ENCODE measurements at places on chromosomes 3 and 15.
A peak's percentile ranks its signal among the peaks of the same experiment; 100 is the strongest.

- no peak for DNase-seq
Measured at GRCh38 chr3:114809668-114810413, 337.2 kb downstream of the ZBTB20 start.

DNA sequence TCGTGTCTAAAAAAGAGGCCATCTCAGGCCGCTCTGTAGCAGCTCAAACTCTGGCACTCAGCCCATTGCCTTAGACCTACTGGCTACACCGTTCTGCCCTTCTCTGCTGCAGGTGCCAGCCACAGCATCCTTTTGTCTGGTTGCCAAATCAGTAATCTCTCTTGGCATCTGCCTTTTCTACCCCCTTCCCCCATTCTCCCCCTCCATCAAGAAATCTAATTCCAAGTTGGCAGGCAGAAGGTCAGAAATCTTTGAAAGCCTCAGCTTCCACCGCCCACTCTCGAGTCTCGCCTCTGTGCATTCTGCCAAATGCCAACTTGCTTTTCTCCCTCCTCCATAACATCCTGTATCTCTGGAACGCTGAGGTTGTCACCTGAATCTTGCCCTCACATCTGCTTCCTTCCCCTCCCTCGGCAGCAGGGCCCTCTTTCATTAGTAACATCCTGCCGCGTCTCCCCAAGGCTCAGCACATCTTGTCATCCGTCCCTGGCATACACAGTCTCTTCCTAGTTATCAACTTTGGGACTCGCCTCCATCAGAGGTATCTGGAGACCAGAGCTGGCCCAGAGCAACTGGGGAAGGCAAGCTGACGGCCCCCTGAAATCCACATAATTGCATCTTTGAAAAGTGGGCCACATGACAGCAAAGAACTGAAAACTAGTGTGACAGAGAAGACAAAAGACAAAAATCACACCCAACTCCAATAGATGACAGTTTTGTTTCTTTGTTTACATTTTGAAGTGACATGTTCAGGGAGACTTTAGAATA, 312.0 kb upstream of the CCDC54 start:
- DNase-seq = no peak

DNA sequence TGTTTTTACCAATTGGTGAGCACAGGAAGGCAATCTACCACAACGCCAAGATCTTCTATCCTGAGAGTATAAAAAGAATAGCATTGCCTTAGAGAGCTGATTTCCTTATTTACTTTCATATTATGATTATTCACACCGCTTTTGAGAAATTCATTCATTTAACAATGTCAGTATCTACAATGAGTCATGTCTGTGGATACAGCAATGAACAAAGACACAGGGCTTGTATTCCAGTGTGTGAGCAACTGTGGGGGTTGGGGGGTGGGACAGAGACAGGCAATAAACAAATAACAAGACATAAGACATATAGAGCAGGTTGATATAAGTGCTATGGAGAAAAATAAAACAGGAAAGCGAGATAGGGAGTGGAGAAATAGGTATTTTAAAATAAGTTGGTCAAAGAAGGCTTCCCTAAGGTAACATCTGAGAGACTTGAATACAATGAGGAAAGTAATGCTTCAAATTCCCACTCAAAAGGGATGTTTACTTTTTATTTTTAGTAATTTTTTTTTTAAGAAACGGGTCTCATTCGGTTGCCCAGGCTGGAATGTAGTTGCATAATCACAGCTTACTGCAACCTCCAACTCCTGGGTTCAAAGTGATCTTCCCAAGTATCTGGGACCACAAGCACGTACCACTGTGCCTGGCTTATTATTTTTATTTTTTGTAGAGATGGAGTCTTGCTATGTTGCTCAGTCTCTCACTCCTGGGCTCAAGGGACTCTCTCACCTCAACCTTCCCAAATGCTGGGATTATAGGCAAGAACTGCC, 45.7 kb downstream of the PGBD4 start:
- no peak for DNase-seq

DNA sequence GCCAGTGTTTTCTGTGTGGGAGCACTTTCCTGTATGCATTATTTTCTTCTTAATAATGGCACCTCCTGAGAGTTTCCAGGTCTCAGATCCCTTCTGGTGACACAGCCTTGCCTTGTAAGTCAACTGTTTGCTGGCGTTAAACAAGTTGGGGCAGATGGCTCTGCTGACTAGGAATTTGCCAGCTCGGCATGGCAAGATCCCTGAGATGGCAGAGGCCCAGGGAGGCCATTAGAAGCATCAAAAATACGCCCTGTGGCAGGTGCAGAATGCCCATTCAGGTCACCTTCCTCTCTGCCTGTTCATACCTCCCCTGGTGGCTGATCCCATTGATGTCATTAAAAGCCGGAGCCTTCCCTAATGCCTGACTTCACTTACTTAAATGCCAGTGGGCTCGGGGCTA, 320.9 kb upstream of the CTDSPL start:
- no peak for DNase-seq

- no peak for DNase-seq
Measured at GRCh38 chr3:58111513-58112184, 99.1 kb downstream of the DNASE1L3 start.

DNA sequence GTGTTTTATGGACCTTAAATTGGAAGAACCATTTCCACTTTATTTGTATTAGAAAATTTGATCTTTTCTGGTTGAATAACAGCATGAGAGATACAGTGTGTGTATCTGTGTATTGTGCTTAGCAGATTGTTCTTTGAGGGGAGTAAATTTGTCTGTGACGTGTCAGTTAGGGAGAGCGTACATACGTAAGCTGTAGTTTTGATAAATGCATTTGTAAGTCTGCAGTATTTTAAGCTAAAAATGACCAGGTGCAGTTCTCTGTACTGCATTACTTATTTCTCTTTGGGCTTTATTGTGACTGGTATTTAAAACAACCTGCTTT, 264.8 kb downstream of the ROBO2 start:
- no peak for DNase-seq

DNA sequence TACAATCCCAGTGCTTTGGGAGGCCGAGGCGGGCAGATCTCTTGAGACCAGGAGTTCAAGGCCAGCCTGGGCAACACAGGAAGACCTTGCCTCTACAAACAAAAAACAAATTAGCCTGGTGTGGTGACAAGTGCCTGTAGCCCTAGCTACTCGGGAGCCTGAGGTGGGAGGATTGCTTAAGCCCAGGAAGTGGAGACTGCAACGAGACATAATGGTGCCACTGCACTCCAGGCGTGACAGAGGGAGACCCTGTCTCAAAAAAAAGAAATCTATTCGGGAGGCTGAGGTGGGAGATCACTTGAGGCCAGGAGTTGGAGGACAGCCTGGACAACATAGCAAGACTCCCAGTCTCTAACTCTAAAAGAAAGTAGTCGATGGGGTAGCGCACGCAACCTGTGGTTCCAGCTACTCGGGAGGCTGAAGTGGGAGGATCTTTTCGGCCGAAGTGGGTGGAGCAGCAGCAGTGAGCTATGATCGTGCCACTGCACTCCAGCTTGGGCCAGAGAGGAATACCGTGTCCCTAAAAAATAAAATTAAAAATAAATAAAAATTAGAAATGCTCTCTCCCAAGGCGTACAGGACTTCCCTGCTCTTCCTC, 775 bp downstream of the C3orf33 start:
- peak; percentile 28 for DNase-seq

- DNase-seq = no peak
Measured at GRCh38 chr3:170372190-170372879, 14.8 kb downstream of the SKIL start.

DNA sequence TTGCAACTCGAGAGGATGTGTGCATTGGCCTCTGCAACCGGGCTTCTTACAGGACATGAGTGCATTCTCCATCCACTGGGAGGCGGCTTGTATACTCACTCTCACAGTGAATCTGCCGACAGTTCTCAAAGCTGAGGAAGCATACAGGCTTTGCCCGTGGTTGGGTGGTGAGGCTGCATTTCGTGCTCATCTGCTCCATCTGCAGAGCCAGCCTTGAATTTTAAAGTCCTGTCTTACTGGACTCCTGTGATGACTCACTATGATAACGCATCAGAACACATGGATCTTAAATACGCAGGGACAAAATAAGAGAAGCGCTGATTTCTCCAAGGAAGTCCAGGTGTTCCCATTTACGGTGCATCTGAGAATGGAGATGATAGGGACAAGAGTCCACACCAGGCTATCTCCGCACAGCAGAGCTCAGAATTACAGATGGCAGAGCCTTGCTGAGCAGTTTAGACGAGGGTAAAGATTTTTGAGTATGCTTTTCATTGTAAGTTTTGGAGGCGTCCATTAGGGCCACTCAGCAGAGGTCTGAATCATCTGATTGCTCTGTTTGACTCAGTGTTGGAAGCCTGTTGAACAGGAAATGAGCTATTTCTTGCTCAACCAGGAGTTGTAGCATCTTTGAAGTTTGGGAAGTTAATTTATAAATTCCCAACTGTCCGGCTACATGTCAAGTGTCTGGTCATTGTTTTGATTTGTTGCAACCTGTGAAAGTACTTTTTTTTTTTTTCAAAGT, 87.1 kb downstream of the GABRG3 start:
- DNase-seq = no peak

DNA sequence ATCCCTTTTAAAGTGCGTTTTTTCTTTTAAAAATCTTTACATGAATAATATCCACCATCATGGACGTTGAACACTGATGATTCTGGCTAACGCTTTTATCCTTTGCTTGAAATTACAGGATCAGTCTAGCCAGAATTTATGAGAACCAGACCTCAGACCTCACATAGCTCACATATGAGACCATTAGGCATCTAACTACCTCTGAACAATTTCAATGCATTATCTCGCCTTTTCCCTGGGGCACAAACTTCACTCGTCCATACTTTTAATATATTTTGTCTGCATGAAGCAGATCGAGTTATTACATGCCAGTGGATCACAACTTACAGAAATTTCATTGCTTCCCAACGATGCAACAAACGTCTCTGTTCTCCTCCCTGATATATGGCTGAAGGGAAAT, 105.6 kb downstream of the MEIS2 start:
- DNase-seq = no peak

GRCh38 chr3:152292366-152292765, 23.6 kb downstream of the MBNL1 start:
- DNase-seq = no peak

DNA sequence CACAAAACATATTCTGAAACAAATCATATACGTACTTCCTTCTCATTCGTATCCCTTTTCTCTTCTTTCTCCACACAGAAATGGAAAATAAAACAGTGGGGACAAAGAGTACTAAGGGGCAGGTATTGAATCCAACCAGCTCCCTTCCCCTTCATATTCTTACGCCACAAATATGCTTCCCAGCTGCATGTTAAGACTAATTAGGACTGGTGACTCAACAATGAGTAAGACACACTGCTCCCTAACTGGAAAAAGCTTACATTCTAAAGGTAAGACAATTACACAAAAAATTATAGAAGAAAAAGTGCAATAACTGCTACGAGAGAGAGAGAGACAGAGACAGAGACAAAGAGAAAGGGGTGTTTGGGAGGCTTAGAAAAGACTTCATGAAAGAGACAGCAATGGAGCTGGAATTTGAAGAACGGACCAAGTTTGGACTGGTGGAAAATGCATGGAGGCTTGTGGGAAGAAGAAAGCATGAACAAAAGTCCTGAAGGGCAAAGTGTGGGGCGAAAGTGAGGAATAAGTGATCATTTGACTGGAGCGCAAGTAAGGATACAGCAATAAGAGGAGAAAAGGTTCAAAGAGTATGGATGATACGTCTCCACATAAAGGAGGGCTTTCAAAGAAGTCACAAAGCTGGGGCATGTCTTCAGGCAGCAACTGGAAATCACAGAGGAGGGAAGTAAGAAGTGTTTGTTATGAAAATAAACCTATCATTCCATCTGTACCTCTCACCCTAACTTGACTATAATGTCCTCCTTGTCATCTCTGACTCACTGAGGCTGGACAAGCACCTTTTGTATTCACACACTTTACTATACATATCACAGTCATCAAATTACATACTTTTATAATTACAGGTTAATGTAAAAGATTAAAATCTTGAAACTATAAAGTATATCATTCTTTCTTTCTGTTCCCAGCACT, 49.2 kb downstream of the RYK start:
- DNase-seq = no peak

DNA sequence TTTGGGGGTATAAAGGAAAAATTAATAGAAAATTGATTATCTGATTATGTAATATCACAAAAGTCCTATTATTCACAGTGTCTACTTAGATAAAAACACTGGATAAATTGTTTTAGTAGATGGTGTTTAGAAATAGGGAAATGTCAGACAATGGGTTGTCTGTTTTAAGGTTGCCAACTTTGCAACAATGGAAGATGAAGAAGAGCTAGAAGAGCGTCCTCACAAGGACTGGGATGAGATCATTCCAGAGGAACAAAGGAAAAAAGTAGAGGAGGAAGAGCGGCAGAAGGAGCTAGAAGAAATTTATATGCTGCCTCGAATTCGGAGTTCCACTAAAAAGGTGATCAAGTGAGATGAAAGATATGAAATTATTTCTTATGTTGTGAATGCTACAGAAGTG, 84.0 kb downstream of the CHD2 start:
- no peak for DNase-seq

GRCh38 chr3:83189634-83190033, 1428.2 kb upstream of the GBE1 start:
- DNase-seq = no peak

DNA sequence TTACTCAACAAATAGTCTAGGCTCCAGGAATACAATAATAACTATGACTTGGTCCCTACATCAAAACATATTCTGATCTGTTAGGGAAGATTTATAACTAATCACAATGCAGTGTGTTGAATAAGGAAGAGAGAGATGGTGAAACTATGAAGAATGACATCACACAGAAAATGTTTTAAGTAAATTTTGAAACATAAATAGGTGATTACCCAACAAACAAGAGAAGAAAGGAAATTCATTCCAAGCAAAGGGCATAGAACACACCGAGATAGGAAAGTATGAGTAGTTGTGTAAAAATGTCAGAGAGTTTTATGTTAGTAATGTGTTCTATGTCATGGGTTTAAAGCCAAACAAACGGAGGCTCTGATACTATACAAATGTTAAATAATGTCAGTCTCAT, 13.4 kb downstream of the SEC62 start:
- DNase-seq = no peak
